ENCODE measurements at places on chromosomes 6 and 20.

- no peak for DNase-seq
- no peaks in the 10 kb centered on the region for H3K27me3 ChIP-seq
- peaks cover 16% of the 10 kb centered on the region for H3K4me1 ChIP-seq
- no peaks in the 10 kb centered on the region for H3K36me3 ChIP-seq
- peak overlapping the region; percentile 88 for H3K27ac ChIP-seq
These were observed 69.6 kb downstream of the HFE start for GRCh38 chr6:26156850-26157250.

- H3K4me1 ChIP-seq: peaks cover 13% of the 10 kb centered on the region
- H3K27ac ChIP-seq: no peak overlapping the region
- H3K36me3 ChIP-seq: no peaks in the 10 kb centered on the region
- DNase-seq: peak; percentile 40
- no peaks in the 10 kb centered on the region for H3K27me3 ChIP-seq
- no peak overlapping the region for H3K4me3 ChIP-seq
These were observed 10.1 kb upstream of the SRC start for GRCh38 chr20:37335642-37336368.

DNA sequence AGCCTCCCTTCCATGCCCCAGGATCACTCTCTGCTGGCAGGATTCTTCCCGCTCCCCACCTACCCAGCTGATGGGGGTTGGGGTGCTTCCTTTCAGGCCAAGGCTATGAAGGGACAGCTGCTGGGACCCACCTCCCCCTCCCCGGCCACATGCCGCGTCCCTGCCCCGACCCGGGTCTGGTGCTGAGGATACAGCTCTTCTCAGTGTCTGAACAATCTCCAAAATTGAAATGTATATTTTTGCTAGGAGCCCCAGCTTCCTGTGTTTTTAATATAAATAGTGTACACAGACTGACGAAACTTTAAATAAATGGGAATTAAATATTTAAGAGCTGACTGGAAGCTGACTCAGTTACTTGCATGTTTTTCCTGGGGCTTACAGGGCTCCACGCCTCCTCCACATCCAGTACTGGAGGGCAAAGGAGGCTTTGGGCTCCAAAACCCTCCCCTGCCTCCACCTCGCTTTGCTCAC lies 24.3 kb upstream of the FANCE start:
- H3K4me3 ChIP-seq: no peak overlapping the region
- peaks cover 11% of the 10 kb centered on the region for H3K36me3 ChIP-seq
- peak overlapping the region; percentile 75 for H3K27ac ChIP-seq
- peaks cover 42% of the 10 kb centered on the region for H3K4me1 ChIP-seq
- H3K27me3 ChIP-seq: no peaks in the 10 kb centered on the region

- DNase-seq: no peak
- no peaks in the 10 kb centered on the region for H3K27me3 ChIP-seq
- peaks cover 7% of the 10 kb centered on the region for H3K4me1 ChIP-seq
- H3K4me3 ChIP-seq: no peak overlapping the region
These were observed 16.2 kb upstream of the SGK2 start for GRCh38 chr20:43542674-43543073.

GRCh38 chr20:52246366-52246765 lies 54.8 kb upstream of the ZFP64 start:
- DNase-seq: no peak
- H3K4me1 ChIP-seq: no peaks in the 10 kb centered on the region
- H3K4me3 ChIP-seq: no peak overlapping the region
- H3K27me3 ChIP-seq: no peaks in the 10 kb centered on the region
- H3K36me3 ChIP-seq: no peaks in the 10 kb centered on the region

DNA sequence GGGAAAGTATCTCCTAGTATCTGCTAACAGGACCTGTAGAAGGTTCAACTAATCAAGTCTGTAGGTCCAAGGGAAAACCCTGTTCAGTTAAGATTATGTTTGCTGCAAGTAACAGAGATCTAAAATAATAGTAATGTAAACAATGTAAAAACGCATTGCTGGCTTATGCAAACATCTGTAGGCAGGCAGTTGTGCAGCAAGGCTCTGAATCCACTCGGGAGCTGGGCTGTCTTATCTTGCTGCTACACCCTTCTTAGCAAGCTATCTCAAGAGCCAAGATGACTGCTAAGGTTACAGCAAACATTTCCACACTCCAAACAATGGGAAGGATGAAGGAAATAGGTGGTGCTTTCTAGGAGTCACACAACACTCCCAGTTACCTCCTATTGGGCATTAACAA lies 397.3 kb upstream of the NRSN1 start:
- no peaks in the 10 kb centered on the region for H3K4me1 ChIP-seq
- DNase-seq: no peak
- H3K27me3 ChIP-seq: no peaks in the 10 kb centered on the region

DNA sequence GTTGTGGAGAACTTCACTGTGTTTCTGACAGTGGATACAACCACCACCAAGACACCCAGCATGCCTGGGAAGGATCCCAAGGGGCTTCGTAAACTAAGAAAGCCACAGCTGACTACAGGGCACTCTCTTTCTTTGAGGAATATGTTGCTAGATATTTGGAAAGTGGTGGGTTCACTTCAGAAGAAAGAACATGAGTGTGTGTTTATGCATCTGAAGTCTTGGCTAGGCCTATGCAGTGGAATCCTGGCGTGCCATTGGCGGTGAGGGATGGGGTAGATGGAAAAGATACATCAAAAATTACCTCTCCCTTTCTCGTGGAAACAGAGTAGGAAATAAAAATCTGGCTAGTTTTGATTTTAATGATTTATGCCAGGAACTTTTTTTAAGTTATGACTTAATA lies 187.7 kb downstream of the PDE7B start:
- peaks cover 56% of the 10 kb centered on the region for H3K4me1 ChIP-seq
- H3K27me3 ChIP-seq: no peaks in the 10 kb centered on the region
- H3K36me3 ChIP-seq: no peaks in the 10 kb centered on the region
- H3K4me3 ChIP-seq: peak overlapping the region; percentile 71
- peak; percentile 16 for DNase-seq
- H3K27ac ChIP-seq: peak overlapping the region; percentile 75

DNA sequence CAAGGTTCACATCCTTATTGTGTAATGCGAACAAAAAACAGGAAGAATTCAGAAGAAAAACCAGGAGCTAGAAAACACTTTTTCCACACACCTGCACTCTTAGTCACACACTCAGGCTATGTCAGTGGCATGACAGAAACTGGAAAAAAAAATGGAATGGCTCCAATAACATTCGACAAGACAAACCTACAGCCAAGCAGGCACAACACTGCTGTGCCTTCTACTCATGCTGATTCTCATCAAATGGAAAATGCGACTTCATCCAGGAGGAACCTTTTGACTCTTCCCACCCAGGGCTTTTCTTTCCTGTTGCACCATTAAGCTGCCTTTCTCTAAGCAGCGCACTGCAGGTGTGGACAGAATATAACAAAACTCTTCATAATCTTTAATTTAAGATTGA lies 163.2 kb upstream of the BTBD3 start:
- no peaks in the 10 kb centered on the region for H3K27me3 ChIP-seq
- DNase-seq: no peak
- peaks cover 12% of the 10 kb centered on the region for H3K4me1 ChIP-seq
- no peak overlapping the region for H3K27ac ChIP-seq
- H3K4me3 ChIP-seq: no peak overlapping the region

- peaks cover 4% of the 10 kb centered on the region for H3K4me1 ChIP-seq
- H3K27me3 ChIP-seq: no peaks in the 10 kb centered on the region
- no peaks in the 10 kb centered on the region for H3K36me3 ChIP-seq
- no peak overlapping the region for H3K4me3 ChIP-seq
These were observed 19.4 kb downstream of the ERGIC3 start for GRCh38 chr20:35561268-35561667.

DNA sequence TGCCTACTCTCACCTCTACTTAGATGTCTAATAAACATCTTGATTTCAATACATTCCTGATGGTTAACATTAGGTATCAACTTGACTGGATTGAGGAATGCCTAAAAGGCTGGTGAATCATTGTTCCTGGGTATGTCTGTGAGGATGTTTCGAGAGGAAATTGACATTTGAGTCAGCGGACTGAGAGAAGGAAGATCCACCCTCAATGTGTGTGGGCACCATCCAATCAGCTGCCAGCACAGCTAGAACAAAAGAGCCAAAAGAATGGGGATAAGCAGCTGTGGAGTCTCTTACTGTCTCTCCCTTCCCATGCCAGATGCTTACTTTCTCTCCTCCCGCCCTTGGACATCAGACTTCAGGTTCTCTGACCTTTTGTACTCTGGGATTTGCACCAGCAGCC lies 128.6 kb upstream of the HS3ST5 start:
- no peak overlapping the region for H3K4me3 ChIP-seq
- DNase-seq: no peak
- no peaks in the 10 kb centered on the region for H3K27me3 ChIP-seq
- no peaks in the 10 kb centered on the region for H3K36me3 ChIP-seq

- peaks cover 44% of the 10 kb centered on the region for H3K36me3 ChIP-seq
- no peak overlapping the region for H3K4me3 ChIP-seq
- DNase-seq: no peak
- peaks cover 16% of the 10 kb centered on the region for H3K4me1 ChIP-seq
- no peaks in the 10 kb centered on the region for H3K27me3 ChIP-seq
- peak overlapping the region; percentile 76 for H3K27ac ChIP-seq
These were observed 20.9 kb downstream of the DEK start for GRCh38 chr6:18243302-18243893.

Data from GM23248 (cell line).